Bladder microvascular endothelial cell (primary cell): ENCODE measurements at places on chromosomes 1 and 21. TPM values are rescaled to one million over a fixed set of nuclear protein-coding genes. Genes with fewer than 3 reads are reported as not detected.

SPRR2F gene
- total RNA-seq: not detected in 2 replicates

DNAJC6 gene
- total RNA-seq: 4.2 and 14.5 TPM in 2 replicates

CEP170 gene
- 57.5 and 205 TPM in 2 replicates for total RNA-seq

SLAMF7 gene
- not detected in 2 replicates for total RNA-seq

SLC25A44 gene
- total RNA-seq: 4.5 and 14.3 TPM in 2 replicates

FAM131C gene
- under 0.01 TPM in 1 of 2 replicates, not detected in the other for total RNA-seq

KCNJ9 gene
- not detected in 2 replicates for total RNA-seq

FMO5 gene
- total RNA-seq: 1.5 and 2.6 TPM in 2 replicates

CCDC181 gene
- total RNA-seq: not detected in 2 replicates

KCNJ15 gene
- 1.1 and 1.4 TPM in 2 replicates for total RNA-seq

FLG2 gene
- not detected in 2 replicates for total RNA-seq
